ENCODE measurements at places on chromosomes 7 and 10.

DNA sequence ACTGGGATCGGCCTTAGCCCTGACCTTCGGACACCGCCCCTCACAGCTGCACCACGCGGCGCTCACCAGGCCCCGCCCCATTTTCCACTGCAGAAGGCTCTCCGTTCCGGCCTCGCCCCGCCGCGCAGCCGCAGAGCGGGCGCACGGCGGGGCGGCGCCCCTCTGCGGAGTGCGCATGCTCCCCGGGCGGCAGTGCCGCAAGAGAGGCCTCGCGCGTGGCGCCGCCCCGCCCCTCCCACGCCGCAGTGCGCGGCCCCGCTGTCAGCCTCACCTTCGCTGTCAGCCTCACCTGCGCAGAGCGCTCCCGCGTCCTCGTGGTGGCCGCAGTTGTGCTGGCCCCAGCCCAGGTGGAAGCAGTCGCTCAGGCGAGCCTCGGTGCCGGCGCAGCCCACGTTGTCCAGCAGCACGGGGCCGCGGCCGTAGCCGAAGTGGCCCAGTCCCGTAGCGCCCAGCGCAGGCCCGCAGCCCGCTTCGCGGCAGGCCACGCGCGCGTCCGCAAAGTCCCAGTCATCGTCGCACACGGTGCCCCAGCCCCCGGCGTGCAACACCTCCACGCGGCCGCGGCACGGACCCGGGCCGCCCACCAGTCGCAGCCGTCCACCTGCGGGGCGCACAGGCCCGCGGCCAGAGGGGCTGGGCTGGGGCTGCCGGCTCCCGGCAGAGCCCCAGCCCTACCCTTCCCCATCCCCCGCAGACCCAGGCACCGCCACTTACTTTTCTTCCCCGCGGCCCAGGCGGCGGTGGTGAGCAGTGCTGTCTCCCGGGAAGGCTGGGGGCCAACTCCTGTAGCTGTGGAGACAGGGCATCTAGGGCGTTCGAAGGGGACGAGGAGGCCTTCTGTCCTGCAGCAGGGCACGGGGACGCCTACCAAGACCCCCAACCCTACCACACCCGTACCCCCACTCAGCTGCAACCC is 16.1 kb downstream of the SSC4D start:
- DNase-seq: peak; percentile 83

DNA sequence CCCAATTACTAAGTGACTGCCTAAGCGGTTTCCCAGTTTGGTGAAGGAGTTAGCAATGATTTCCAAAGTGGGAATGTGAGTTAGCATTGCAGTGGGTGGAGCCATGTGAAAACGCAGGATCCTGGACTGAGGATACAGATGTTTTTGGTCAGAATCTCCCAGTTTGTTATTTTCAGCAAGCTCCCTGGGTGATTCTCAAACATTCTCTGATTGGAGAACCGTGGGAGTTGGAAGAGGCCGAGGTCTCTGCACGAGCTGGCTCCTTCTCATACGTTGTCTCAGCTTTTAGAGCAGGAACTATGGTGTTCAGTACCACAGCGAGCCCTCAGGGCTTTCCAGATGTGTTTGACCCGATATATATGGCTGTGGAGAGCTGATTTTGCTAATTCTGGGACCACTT is 396.5 kb upstream of the NPVF start:
- DNase-seq: no peak

DNA sequence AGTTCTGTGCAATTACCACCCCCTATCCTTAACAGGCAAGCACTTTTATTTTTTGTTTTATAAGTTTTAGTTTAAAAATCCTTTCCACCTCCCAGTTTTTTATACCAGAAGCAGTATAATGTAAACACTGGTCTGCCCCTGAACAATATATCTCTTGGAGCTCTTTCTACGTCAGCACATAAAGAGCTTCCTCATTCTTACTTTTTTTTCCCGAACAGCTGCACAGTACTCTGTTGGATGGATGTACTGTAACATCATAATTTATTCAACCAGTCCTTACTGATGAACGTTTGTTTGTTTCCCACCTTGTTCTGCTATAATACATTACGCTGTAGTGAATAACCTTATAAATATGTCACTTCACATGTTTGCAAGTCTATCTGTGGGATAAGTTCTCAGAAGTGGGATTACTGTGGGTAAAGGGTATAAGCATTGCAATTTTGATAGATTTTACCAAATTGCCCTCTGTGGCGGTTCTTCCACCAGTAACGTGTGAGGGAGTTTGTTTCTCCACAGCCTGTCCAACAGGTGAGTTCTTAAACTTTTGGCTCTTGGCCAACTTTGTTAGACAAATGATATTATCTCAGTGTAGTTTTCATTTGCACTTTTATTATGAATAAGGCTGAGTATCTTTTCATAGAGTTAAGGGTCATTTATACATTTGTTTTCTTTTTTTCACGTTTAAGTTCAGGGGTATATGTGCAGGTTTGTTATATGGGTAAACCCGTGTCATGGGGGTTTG is 32.8 kb downstream of the ADRA2A start:
- DNase-seq: no peak

DNA sequence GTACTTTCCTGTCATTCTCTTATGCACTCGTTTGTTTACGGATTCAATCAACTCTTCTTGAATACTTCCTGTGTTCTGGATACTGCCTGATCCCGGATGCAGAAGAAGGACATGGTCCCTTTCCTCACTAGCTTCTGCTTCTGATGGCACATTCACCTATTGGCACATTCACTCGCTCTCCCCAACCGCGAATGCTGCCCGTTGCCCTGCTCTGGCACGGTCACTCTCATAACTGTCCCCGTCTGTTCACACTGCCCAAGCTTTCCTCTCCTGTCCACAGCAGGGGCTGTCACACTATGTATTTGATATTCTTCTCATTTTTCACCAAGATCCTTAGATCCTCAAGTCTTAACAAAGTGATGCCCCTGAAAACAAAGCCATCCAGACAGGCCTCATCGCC is 327.4 kb downstream of the PAXIP1 start:
- no peak for DNase-seq

DNA sequence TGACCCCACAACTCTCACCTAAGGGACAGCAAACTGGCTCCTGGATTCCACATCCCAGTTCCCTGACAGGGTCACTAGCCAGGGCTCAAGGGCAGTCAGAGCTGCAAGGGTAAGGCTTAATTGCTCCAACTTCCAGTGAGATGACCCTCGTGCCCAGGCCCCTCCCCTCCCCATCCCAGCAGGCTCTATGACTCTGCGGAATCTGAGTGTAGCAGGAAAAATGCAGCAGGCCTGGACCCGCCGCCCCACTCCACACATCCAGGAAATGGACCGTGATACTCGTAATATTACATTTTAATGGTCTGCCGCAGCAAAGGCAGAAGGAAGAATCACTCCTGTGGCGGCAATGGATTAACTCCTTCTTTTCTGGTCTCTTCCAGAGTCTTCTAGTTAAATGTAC is 91.7 kb upstream of the CHST15 start:
- no peak for DNase-seq

DNA sequence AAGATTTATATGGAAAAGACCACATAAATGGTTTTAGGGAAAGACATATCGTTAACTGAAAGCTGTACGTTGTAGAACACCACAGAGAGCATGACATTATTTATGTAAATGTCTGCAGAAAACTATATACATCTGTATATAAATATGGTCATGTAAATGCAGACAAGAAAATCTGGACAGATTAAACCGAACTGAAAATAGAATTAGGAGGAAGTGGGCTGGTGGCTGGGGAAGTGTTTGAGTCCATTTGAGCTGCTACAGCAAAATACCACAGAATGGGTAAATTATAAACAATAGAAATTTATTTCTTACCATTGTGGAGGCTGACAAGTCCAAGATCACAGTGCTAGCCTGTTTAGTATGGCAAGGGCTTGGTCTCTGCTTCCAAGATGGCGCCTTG is 56.3 kb upstream of the USP6NL start:
- no peak for DNase-seq

DNA sequence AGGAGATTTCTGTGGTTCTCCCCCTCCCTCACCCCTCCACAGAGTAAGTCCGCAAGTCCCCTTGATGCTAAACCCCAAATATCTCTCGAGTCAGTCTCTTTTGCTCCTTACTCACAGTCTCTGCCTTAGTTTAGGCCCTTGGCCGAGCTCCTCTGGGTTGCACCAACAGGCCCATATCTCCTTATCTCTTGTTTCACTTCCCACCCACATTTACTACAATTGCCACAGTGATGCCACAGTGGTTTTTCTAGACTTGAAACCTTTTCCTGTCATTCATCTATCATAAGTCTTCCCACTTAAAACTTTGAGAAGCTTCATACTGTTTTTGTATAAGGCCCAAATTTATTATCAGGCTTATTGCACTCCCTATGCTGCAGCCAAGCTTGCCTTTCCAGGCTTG is 23.4 kb upstream of the NME8 start:
- no peak for DNase-seq

GRCh38 chr7:98761225-98761624 is 108.6 kb downstream of the TMEM130 start:
- DNase-seq: no peak

DNA sequence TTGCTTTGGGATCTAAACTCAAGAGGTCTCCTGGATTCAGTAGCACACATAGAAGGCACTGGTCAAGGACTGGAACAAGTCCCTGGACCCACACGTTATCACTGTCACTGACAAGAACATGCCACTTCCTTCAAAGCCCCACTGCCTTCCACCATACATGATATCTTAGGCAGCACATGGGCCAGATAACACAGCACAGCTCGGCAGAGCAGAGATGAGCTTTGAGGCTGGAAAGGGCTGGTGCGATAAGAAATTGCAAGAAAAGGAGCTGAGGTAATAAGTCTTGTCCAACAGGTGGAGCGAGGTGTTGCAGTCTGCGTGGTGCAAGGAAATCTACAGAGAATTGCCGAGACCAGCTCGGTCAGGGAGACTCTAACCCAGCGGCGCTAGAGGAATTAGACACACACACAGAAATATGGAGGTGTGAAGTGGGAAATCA is 139.8 kb upstream of the CDK13 start:
- DNase-seq: no peak

DNA sequence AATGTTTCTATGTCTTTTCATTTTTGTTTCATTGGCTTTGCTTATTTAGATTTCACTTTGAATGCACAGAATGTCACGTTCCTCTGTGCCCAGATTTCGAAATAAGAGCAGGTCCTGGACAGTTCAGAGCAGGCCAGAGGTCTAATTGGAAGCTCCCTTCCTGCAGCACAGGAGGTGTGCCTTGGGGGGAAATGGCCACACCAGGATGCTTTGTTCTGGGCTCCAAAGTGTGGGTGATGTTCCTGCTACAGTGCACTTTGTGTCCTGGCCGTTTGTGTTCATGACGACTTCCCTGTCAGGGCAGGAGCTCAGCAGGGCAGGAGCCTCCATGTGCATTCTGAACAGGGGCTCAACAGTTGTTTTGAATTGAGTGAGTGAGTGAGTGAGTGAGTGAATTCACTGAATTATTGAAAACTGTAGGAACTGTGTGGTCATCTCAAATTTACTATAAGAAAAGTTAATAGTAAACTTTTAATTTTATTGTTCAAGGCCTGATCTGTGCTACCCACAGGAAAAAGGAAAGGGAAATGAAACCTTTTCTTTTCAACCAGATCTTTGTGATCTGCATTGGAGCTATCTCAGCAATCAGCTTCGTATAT is 109.5 kb upstream of the GJD4 start:
- DNase-seq: no peak

DNA sequence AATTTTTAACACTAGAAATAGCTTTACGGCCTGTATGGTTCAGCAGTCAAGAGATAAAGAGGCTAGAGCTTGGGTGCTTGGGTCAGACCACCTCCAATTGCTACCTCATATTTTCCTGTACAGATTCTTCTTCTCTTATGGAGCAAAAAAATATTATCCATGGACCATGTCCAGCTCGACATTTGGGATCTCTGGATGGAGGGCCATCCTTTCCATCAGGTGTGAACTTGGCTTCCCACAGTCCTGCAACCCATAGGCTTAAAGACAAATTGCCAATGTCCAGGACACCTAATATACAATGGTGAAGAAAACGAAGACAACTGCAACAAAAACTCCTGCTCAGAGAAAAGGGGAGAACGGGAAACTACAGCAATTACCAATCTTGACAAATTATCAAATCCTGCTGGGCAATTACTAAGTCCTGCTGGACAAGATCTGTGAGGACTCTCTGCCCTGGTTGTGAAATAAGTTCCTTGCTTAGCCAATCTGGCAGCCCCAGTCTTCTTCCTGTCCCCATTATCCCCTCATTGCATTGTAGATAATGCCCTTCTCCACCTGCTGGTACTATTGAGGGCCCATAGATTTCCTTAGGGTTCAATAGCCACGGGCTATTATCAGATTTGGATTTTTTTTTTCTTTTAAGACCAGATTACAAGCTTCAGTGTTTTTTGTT is 42.0 kb upstream of the BRAF start:
- no peak for DNase-seq

- DNase-seq: peak; percentile 10
These were observed 35.4 kb upstream of the ZNF107 start for GRCh38 chr7:64630496-64630895.

DNA sequence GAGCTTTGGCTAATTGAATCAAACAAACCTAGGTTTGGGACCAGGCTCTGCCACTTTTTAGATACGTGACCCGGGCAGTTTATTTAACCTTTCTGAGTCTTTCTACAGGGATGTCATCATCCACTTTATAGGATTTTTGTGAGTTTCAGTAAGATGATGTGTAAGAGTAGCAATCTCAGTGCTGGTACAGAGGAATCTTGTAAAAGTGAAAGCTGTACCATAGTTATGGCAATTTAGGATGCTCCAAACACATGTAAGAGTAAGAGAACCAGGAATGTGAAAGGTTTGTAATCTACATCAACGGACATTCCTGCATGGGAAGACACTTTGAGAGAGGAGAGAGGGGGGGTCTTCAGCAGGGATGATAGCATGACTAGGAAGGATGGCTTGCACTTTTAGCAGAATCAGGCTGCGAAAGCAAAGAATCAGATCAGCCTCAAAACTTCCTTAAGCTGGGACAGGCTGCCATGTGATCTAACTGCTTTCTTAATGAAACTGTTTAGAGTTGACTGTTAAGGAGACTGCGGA is 968 bp downstream of the NOLC1 start:
- peak; percentile 18 for DNase-seq

- DNase-seq: no peak
These were observed 123.9 kb downstream of the PRKAG2 start for GRCh38 chr7:151752816-151753595.

DNA sequence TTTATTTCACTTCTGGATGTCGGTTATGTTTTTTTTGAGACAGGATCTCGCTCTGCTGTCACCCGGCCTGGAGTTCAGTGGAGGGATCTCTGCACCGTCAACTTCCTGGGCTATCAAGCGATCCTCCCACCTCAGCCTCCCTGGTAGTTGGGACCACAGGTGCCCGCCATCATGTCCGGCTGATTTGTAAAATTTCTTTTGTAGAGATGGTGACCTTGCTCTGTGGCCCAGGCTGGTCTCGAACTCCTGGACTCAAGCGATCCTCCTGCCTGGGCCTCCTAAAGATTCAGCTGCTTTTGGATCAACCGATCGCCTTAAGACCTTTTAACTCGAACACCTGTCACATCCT is 606 bp upstream of the RABGEF1 start:
- DNase-seq: peak; percentile 12

- no peak for DNase-seq
These were observed 118.1 kb upstream of the SEM1 start for GRCh38 chr7:96827701-96828100.

GRCh38 chr10:7464691-7465090 is 53.9 kb upstream of the SFMBT2 start:
- DNase-seq: no peak
